Ovary (tissue), 10 donors: ENCODE measurements at places on chromosomes 2 and 18. TPM values are rescaled to one million over a fixed set of nuclear protein-coding genes. Genes with fewer than 3 reads are reported as not detected.
A peak's percentile ranks its signal among the peaks of the same experiment; 100 is the strongest.

Gene SPC25
- 1.3 TPM for polyA plus RNA-seq

Gene TMEM163
- polyA plus RNA-seq = 3.6 TPM

Gene ADRA2B
- 1.8 TPM for polyA plus RNA-seq

Gene AQP4
- polyA plus RNA-seq = 0.65 TPM

Gene CCDC150
- 1.1 TPM for polyA plus RNA-seq

Gene HOXD8
- 36.9 TPM for polyA plus RNA-seq

Gene SGPP2
- polyA plus RNA-seq = 12.5 TPM

- H3K4me3 ChIP-seq = no peak overlapping the region
- H3K27me3 ChIP-seq = no peaks in the 10 kb centered on the region
- no peak overlapping the region for H3K27ac ChIP-seq
- peak; percentile 82 for DNase-seq
- no peaks in the 10 kb centered on the region for H3K36me3 ChIP-seq
- H3K4me1 ChIP-seq = peaks cover 14% of the 10 kb centered on the region
Measured at GRCh38 chr2:16756831-16757644, 91.4 kb upstream of the CYRIA start.

DNA sequence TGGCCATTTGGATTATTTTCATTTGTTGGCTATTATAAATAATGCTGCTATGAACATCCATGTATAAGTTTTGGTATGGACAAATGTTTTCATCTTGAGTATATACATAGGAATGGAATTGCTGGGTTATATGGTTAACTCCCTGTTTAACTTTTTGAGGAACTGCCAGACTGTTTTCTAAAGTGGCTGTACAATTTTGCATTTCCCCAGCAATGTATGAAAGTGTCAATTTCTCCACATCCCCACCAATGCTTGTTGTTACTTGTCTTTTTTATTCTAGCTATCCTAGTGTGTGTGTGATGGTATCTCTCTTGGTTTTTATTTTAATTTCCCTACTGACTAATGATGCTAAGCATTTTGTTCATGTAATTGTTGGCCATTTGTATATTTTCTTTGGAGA lies 90.6 kb upstream of the CYP26B1 start:
- no peak overlapping the region for H3K27ac ChIP-seq
- peaks cover 1% of the 10 kb centered on the region for H3K4me1 ChIP-seq
- no peak for DNase-seq
- H3K27me3 ChIP-seq = no peaks in the 10 kb centered on the region

- H3K27me3 ChIP-seq = no peaks in the 10 kb centered on the region
- H3K36me3 ChIP-seq = no peaks in the 10 kb centered on the region
- no peak overlapping the region for H3K4me3 ChIP-seq
- no peak for DNase-seq
- H3K27ac ChIP-seq = no peak overlapping the region
- peaks cover 14% of the 10 kb centered on the region for H3K4me1 ChIP-seq
Measured at GRCh38 chr2:134127496-134127895, 126.4 kb upstream of the MGAT5 start.

- H3K36me3 ChIP-seq = no peaks in the 10 kb centered on the region
- peaks cover 3% of the 10 kb centered on the region for H3K4me1 ChIP-seq
- peak within 1 kb of the TSS; percentile 47 for H3K4me3 ChIP-seq
Measured at GRCh38 chr2:9003616-9004337, at the start of gene MBOAT2. Gene MBOAT2, minus strand, starts transcription at chr2:9003684. Its CDS starts 70 bp downstream, at chr2:9003614.

DNA sequence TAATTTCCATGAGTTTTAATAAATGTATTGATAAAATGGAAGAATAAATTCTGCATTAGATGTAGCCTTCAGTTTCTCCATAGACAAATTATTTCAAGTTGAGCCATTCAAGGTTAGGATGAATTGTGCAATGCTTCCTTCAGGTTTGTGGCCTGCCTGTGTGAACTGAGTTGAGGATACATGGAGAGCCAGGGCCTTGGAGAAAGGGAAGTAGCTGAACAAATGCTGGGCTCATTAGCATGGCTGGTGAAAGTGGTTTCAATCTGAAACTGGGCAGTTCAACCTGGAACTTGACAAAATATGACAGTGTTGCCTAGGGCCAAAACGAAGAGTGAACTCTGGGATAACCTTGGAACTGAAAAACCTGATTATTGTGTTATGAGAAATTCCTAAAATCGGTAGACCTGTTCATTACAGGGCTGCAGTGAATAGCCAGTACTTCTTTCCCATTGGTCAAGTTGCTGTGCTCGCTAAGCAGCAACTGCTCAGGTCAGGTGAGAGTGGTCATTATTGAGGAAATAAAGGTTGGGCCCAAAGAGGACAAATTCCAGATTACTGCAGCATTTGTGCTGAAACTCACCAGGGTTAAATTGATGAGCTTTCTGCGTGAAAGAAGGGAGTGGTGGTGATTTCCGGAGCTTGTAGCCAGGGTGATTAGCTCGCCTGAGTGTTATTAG lies 12.7 kb downstream of the INPP1 start:
- no peak for DNase-seq
- H3K27ac ChIP-seq = no peak overlapping the region
- H3K4me1 ChIP-seq = peaks cover 6% of the 10 kb centered on the region
- H3K27me3 ChIP-seq = no peaks in the 10 kb centered on the region

DNA sequence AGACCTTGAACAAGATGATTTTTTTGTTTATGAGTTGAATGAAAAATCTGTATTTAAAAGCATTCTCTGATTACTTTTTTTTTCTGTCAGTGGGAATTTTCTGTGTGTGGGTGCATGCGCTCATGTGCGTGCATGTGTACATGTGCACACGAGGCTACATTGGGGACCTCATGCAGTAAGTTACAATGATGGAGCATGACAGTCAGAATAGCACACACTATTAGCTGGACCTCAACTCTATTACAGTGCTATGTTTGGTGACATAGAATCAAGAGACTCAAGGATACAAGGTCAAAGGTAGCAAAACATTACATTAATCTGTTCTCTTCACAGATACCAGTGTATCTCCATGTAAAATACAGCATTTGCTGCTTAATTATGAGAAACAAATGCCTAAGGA lies 276.8 kb upstream of the FIGN start:
- H3K27ac ChIP-seq = no peak overlapping the region
- H3K27me3 ChIP-seq = no peaks in the 10 kb centered on the region
- H3K4me3 ChIP-seq = no peak overlapping the region
- H3K36me3 ChIP-seq = no peaks in the 10 kb centered on the region

GRCh38 chr2:168482952-168483831 lies 27.1 kb downstream of the CERS6 start:
- no peaks in the 10 kb centered on the region for H3K36me3 ChIP-seq
- H3K4me3 ChIP-seq = no peak overlapping the region
- peaks cover 2% of the 10 kb centered on the region for H3K4me1 ChIP-seq
- no peak for DNase-seq
- no peaks in the 10 kb centered on the region for H3K27me3 ChIP-seq

- peak; percentile 54 for DNase-seq
- no peaks in the 10 kb centered on the region for H3K4me1 ChIP-seq
- no peaks in the 10 kb centered on the region for H3K27me3 ChIP-seq
- H3K4me3 ChIP-seq = no peak overlapping the region
- no peak overlapping the region for H3K27ac ChIP-seq
- no peaks in the 10 kb centered on the region for H3K36me3 ChIP-seq
Measured at GRCh38 chr2:45778720-45779171, 127.3 kb downstream of the PRKCE start.

GRCh38 chr2:52745144-52745543 lies 1022.5 kb upstream of the CHAC2 start:
- H3K4me1 ChIP-seq = no peaks in the 10 kb centered on the region
- no peaks in the 10 kb centered on the region for H3K36me3 ChIP-seq

DNA sequence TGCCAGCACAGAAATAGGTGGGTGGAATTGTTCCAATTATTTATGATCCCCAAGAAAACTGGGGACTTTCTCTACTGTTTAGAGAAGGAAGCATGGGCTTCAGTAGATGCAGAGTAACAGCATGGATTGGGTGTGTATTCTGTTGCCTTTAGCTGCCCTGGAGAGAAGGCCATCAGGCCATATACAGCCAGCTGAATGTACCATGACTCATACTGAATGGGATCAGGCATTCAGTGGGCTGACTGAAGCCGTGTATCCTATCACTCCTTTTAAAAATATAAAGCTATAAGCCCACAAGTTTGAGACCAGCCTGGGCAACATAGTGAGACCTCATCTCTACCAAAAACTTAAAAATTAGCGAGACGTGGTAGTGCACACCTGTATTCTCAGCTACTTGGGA lies 16.7 kb upstream of the PLEKHM3 start:
- H3K4me3 ChIP-seq = no peak overlapping the region
- H3K27ac ChIP-seq = no peak overlapping the region
- H3K4me1 ChIP-seq = no peaks in the 10 kb centered on the region
- no peaks in the 10 kb centered on the region for H3K36me3 ChIP-seq
- no peaks in the 10 kb centered on the region for H3K27me3 ChIP-seq

DNA sequence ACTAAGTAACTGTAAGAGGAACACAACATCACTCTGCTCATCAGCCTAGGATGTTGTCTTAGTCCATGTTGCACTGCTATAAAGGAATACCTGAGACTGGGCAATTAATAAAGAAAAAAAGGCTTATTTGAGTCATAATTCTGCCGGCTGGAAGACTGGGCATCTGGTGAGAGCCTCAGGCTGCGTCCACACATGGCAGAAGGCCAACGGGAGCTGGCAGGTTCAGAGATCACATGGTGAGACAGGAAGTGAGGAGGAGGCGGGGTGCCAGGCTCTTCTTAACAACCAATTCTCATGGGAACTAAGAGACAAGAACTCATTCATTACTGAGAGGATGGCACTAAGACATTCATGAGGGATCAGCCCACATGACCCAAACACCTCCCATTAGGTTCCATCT lies 46.8 kb downstream of the EPG5 start:
- no peak overlapping the region for H3K4me3 ChIP-seq
- no peaks in the 10 kb centered on the region for H3K4me1 ChIP-seq

- H3K27me3 ChIP-seq = no peaks in the 10 kb centered on the region
- peaks cover 2% of the 10 kb centered on the region for H3K4me1 ChIP-seq
- H3K36me3 ChIP-seq = no peaks in the 10 kb centered on the region
- no peak for DNase-seq
- no peak overlapping the region for H3K4me3 ChIP-seq
- no peak overlapping the region for H3K27ac ChIP-seq
Measured at GRCh38 chr18:59072727-59073421, 66.8 kb upstream of the SEC11C start.

- no peaks in the 10 kb centered on the region for H3K36me3 ChIP-seq
- H3K4me3 ChIP-seq = no peak overlapping the region
- no peaks in the 10 kb centered on the region for H3K4me1 ChIP-seq
- H3K27ac ChIP-seq = no peak overlapping the region
- no peaks in the 10 kb centered on the region for H3K27me3 ChIP-seq
Measured at GRCh38 chr2:233112329-233112728, 52.2 kb downstream of the INPP5D start.

DNA sequence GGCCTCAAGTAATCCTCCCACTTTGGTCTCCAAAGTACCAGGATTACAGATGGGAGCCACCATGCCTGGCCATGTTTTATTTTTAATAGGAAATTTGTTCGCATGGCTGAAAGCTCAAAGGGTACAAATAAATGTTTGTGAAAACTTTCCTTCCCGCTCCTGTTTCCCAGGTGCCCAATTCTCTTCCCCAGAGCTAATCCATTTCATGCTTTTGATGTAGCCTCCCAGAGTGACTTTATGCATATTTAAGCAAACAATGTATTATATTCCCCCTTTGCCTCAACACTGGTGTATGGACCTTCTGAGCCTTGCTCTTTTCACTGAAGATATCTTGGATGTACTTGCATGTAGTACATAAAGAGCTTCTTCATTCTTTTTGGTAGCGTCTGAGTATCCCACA lies 52.5 kb upstream of the ITSN2 start:
- no peak overlapping the region for H3K4me3 ChIP-seq
- no peaks in the 10 kb centered on the region for H3K27me3 ChIP-seq
- no peak for DNase-seq
- H3K36me3 ChIP-seq = no peaks in the 10 kb centered on the region

DNA sequence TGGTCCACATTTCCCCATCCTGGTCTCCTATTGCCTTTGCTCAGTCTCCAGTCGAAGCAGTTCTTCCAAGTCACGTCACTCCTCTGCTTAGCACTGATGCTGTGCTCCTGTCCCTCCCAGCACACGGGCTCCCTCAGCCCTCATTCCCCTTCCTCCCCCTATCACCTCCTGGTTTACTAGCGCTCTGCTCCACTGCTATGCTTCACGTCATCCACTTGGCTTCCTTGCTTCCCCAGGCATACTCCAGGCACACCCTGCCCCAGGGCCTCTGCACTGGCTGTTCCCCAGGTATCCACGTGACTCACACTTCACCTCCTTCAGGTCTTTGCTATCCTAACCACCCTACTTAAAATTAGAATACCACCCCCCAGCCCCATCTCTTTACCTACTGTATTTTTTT lies 269.3 kb downstream of the GLI2 start:
- H3K36me3 ChIP-seq = no peaks in the 10 kb centered on the region
- H3K4me3 ChIP-seq = no peak overlapping the region
- peaks cover 1% of the 10 kb centered on the region for H3K4me1 ChIP-seq

GRCh38 chr2:172697296-172697695 lies 38.3 kb upstream of the RAPGEF4 start:
- DNase-seq = no peak
- H3K4me3 ChIP-seq = no peak overlapping the region
- H3K27ac ChIP-seq = no peak overlapping the region
- no peaks in the 10 kb centered on the region for H3K27me3 ChIP-seq

DNA sequence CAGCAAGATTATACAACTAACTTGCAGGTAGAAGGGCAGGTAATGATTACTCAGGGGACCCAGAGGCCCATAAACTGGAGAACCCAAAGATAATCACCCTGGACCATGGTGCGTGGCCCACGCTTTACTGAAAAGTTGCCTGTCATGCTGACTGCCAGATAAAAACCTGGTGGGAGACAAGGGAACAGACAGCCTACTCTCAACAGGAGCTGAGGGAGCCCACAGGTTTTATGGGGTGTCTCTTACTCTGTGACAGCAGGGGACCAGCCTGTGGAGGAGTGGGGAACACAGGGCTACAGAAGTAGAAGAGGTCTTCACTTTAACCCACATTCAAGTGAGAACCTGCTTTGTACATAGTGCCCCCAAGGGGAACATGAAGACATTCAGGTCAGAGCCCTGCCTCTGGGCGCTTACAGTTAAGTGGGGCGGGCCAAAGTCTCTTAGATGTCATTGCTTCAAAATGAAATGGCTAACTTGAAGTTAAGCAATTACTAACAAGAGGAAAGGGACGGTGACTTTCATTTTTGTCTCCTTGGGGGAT lies 60.4 kb downstream of the DHRS9 start:
- no peaks in the 10 kb centered on the region for H3K4me1 ChIP-seq
- no peak overlapping the region for H3K27ac ChIP-seq
- DNase-seq = no peak
- H3K27me3 ChIP-seq = no peaks in the 10 kb centered on the region

GRCh38 chr18:46268671-46269070 lies 164.5 kb downstream of the HAUS1 start:
- no peak overlapping the region for H3K27ac ChIP-seq
- H3K36me3 ChIP-seq = no peaks in the 10 kb centered on the region
- H3K4me1 ChIP-seq = no peaks in the 10 kb centered on the region
- no peak for DNase-seq
- H3K27me3 ChIP-seq = no peaks in the 10 kb centered on the region
